ENCODE measurements at places on chromosomes 5 and 9.

GRCh38 chr5:136703706-136704105 lies 338.4 kb upstream of the TRPC7 start:
- DNase-seq = no peak

GRCh38 chr5:160399402-160400353 lies at the start of gene FAM200C:
Gene FAM200C, minus strand, starts transcription at chr5:160400054. Its CDS starts 4,564 bp downstream, at chr5:160395490.
- DNase-seq = peak; percentile 75

DNA sequence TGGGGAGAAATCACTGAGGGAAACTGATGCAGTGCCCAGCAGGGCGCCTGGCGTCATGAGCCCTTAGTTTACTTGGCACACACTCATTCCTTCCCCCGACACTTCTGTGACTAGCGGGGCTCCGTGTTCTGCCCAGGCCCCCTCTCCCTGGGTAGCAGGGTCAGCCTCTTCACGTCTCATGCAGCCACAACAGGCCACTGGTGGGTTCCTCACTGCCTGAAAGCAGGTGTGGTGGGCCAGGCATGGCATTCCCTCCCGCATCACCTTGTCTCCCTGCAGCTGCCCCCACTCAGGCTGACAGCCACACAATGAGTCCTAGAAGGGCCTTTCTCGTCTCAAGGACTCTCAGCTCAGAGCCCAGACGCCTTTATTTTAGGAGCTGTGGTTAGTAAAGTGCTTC lies 51.1 kb upstream of the CPLX2 start:
- no peak for DNase-seq

DNA sequence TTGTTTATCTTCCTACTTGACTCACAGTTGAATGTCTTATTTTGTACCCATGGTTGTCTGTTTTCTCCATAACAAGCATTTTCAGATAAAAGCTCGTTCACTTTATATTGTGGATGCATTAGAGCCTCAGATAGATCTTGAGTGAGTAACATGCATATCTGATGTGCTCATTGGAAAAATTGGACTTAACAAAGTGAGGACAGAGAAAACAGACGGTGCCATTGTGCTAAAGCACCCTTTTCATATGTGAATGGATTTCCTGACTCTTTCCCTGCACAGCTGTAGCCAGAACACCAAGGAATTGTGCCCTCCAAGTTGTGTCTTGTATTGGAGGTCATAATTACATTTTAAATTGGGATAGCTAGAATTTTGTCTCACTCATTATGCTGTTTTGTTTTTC lies 325.8 kb upstream of the MEF2C start:
- DNase-seq = no peak

DNA sequence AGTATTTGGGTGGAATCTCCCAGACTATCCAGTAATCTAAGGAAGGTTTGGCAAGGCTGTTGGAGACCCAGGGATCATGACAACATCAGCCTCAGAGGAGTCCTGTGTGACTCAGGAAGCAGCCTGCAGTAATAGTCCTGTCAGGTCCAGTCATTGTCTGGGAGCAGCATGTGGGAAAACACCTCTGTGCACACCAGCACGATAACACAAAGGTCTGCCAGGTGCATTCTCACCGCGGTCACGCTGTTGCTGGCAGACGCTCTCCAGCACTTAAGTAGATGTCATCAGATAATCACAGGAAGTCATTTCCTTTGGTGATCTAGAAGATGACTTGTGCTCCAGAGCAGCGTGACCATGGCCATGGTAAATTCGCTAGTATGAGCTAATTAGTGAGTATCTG lies 99.2 kb upstream of the IQGAP2 start:
- no peak for DNase-seq

- DNase-seq = no peak
Measured at GRCh38 chr9:22073349-22073748, 64.2 kb upstream of the CDKN2B start.

GRCh38 chr9:126114409-126114760 lies 212.2 kb upstream of the MVB12B start:
- DNase-seq = no peak

GRCh38 chr5:3032513-3032912 lies 281.0 kb upstream of the IRX2 start:
- no peak for DNase-seq

DNA sequence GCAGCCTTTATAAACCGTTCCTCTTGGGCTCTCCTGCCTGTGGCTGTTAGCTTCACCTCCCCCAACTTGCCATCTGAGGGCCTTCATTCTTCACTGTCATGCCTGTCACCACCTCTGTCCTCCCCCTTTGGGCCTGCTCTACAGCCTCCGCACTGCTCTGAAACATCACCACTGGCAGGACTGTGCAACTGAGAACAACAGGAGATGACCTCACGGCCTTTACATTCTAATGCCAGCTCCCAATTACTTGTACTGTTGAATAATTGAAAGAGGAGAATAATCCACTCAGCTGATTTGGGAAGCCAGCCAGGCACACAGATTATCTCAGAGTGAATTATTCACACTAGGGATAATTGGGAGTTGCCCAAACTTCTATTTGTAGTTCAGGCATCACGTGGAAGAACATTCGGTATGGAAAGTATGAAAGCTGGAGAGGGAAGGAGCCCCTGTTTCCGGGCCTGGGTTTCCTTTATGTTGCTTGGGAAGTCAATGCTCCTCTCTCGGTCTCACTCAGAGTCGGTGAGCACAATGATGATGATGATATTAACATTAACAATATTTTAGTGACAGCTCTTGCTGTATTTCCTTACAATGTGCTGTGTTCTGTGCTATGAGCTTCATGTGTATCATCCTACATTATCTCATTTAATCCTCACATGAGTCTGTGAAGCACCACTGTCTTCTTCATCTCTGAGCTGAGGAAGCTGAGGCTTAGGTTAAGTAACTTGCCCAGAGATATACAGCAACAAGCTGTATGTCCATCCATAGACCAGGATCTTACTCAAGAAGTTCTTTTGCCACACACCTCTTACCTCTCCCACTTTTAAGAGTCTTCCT lies 99.3 kb upstream of the LRRTM2 start:
- DNase-seq = no peak

DNA sequence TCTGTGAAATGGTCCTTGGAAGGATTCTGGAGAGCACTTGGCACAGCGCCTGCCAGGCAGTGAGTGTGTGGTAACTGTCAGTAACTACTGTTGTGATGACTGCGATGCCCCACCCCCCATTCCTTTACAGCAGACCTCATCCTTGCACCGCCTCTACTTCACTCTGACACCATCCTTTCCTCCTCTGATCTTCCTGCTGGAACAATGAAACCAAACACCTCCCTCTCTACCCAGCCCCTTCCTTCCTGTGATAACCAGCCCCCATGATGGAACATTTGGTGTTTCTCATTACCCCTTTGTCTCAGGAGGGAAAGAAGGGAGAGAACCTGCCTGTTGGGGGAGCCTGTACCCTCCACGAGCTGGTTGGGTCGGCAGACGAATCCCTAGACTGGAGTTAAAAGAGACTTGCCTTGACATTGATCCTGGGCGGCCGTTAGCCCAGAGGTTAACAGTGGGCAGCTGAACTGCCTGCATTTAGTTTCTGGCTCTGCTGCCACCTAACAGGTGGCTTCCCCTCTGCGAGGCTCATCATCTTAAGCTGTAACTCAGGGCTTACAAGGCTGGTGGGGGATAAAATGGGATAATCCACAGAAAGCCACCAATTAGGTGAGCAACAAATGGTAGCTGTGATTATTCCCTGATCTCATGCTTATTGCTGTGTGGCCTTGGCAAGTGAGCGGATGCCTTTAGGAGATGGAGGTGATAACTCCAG lies 34.2 kb upstream of the GRPEL2 start:
- DNase-seq = no peak

DNA sequence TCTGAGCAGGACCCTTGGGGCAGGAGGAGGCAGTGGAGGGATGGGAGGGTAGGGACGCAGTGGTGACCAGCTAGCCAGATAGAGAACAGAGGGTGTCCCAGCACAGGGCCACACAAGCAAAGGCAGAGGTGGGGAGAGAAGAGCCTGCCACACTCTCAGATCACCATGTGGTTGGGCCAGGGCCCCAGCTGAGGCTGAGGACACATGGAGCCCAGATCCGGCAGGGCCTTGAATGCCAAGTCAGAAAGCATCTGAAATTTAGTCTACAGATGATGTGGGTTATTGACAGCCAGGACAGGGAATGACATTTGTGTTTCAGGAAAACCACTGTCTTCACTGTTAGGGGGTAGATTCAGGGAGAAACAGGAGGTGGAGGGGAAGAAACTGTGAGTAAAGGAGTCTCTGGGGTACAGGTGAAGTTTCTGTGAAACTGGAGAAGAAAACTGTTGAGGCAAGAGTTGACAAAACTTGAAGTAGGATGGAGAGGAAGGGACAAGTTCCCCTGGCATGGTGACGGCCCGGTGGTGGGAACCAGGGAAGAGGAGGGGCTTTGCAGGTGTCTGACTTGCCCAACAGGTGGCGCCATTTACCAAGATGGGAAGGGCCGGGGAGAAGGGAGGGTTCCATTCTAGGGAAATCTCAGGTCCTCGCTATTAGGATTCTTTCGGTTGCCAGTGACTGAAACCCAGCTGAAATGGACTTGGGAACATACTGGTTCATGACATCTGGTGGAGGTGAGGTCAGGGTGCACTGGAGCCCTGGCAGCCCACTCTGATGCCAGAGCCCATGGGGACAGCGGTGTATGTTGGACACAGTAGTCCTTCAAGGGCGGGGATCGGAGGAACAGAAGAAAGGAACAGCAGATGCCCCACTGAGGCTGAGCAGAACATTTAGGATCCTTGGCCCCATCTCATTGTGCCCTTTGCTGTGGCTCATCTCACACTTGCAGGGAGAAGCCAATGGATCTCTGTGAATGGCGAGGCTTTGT lies 100.1 kb downstream of the KCNIP1 start:
- peak; percentile 39 for DNase-seq
